Tracheal epithelial cell (primary cell): ENCODE measurements at places on chromosomes 12 and 14. TPM values are rescaled to one million over a fixed set of nuclear protein-coding genes. Genes with fewer than 3 reads are reported as not detected.

Gene KRT75
- 1.1 and 87.0 TPM in 2 replicates for total RNA-seq

Gene TAS2R8
- total RNA-seq, result not detected in 2 replicates

Gene PHLDA1
- total RNA-seq, result 26.9 and 40.7 TPM in 2 replicates

Gene LBHD2
- not detected in 2 replicates for total RNA-seq

Gene C1R
- 1.1 and 8.0 TPM in 2 replicates for total RNA-seq

Gene TCL1B
- total RNA-seq, result not detected in 2 replicates

Gene SMARCD1
- total RNA-seq, result 31.8 and 41.9 TPM in 2 replicates
